ENCODE measurements at places on chromosomes 6 and 20. TPM values are rescaled to one million over a fixed set of nuclear protein-coding genes. Genes with fewer than 3 reads are reported as not detected.

GRCh38 chr6:4358414-4359107 is 223.2 kb upstream of the ECI2 start:
- no peak for DNase-seq

GRCh38 chr6:144549837-144550747 is 265.0 kb downstream of the UTRN start:
- no peak for DNase-seq

GRCh38 chr6:71083308-71083820 is 126.5 kb upstream of the B3GAT2 start:
- no peak for DNase-seq

GGTLC1 gene
- not detected for total RNA-seq

DNA sequence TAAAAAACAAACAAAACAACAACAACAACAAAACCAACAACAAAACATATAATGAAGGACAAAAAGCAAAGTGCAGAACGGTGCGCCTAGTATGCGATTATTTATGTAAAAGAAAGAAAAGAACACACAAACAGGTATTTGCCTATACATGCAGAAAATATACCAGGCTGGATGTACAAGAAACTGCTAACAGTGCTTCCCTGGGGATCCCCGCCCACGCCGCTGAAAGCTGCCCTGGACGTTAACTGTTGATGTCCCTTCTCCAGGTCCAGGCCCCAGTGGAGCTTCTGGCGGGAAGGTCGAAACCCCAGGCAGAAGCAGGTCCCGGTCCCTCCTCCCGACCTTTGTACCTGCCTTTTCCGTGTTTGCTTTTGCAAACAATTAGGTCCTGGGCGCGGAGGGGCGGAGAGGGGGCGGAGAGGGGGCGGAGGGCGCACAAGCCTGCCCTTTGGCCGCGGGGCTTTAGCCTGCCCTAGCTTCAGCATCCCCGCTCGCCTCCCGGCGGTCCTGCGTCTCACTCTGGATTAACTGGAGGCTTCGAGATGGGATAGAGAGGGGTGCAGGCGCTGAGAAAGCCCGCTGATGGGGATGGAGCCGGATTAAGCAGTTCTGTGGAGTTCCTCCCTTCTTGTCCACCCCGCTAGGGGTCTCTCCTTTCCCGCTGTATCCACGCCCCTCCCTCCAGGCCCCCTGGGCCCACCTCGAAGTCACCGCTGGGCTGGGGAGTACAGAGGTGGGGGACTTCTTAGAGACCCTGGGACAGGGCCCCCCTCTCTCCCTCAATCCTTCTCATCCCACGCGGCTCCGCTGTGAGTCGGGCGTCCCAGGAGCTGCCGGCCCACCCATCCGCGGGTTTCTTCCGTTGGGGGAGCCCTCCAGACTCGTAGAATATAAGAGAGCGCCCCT is 8.2 kb upstream of the AHCY start:
- no peak for DNase-seq

HTR1E gene
- not detected for total RNA-seq

GRCh38 chr20:33947709-33948295 is 45.9 kb upstream of the RALY start:
- DNase-seq = peak; percentile 73

TCP11 gene
- total RNA-seq = not detected

DNA sequence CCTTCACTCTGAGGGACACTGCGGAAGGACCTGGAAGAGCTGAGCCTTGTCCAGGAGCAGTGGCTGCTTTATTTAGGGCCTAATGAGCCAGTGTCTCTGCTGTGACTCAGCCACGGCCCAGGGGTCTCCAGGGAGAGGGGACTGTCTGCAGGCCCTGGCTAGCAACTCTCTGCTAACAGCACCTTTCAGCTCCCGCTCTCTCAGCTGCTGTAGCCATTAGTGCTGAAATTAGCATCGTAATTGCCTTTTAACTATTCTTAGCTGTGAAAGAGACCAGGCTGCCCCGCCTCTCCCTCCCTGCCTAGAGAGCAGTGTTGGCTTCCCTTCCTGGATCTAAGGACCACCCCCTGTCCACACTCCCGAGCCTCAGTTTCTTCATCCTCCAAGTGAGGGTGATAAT is 53.1 kb upstream of the SLC32A1 start:
- DNase-seq = no peak

TMEM151B gene
- not detected for total RNA-seq

DNA sequence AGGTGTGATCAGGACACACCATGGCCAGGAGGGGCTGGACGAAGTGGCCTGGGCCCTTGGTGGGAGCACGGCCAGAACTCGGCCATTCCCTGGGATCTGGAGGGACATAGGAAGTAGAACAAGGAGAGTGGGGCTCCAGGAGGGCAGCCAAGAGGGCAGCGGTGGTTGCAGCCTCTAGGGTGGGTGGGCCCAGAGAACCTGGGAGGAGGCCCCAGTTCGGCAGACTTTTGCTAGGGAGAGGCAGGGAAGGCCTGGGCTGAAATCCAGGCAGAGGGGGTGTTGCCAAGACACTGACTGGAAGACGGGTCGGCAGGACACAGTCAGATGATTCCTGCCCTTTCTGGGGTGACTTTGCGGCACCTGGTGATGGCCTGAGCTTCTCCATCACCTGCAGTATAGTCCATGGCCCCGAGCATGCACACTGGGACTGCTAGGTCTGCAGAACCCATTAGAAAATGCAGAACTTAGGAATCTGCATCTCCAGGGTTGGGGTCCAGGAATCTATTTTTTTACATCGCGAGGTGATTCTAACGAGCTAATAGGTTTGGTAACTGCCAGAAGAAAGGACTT is 224.8 kb downstream of the SYNDIG1 start:
- peak; percentile 40 for DNase-seq

VPS52 gene
- 39.0 TPM for total RNA-seq

- DNase-seq = no peak
Measured at GRCh38 chr6:138931660-138932059, 56.4 kb downstream of the REPS1 start.

GRCh38 chr6:43739642-43740091 is 30.3 kb upstream of the VEGFA start:
- DNase-seq = no peak

- DNase-seq = no peak
Measured at GRCh38 chr6:108383981-108384380, 89.1 kb downstream of the AFG1L start.

DNA sequence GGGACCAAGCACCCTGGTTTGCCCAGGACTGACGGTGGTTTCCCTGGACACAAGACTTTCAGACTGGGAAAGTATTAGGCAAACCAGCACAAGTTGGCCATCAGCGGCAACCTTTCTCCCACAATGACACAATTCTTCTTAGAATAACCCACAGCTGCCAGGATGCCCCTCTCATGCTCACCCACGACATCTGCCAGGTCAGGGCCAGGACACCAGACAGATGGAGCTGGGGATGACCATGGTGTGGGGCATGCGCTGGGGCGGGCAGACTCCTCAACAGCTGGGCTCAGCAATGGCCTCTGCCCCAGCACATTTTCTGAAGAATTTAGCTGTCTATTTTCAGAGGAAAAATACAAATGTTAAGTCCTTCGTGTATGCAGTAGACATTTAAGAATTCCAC is 226.4 kb downstream of the FNDC1 start:
- DNase-seq = no peak
